ENCODE measurements at places on chromosomes 12 and 14.

GRCh38 chr12:12564911-12565310, 2.2 kb upstream of the DUSP16 start:
- DNase-seq: no peak

GRCh38 chr12:106291342-106291741, 11.2 kb upstream of the TCP11L2 start:
- no peak for DNase-seq

DNA sequence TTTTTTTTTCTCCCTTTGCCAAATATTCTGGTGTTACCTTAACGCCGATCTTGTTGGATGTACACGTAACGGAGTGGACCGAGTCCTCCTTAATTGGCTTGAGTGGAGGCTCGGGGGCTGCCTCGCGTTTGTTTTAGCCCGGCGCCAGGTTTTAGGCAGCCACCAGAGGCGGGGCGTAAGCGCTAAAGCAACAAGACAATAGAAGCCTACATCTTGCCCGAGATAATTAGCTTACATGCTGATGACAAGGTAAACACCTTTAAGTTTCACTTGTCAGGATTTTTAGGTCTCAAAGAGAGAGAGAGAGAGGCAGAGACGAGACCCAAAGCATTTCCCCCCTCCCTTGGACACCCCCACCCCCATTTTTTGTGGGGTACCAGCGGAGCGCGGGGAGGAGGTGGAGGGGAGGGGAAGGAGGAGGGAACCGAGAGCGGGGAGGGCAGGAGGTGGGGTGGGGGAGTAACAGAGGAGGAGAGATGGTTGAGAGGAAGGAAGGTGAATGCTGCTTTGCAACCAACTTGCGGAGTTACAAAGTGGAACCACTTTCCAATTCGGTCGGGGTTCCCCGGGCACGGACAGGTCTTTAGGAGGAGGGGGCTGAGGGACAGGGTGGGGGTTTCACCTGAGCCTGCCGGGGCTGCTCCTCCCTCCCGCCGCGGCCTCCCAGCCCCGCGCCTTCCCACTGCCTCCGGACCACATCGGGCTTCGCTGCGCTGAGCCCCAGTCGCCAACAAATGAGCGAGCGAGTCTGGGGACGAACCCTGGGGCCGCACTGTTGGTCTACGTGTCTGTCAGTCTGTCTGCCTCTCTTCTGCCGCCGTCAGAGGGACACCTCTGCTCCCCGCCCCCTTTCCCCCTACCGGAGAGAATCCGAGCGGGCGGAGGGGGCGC, at the start of gene NKX2-1:
NKX2-1 (minus strand) TSS at position 802 of the 891 bp plus-strand sequence; CDS start at position 699, 103 bp downstream.
- DNase-seq: no peak

GRCh38 chr12:21987755-21988154, 46.5 kb upstream of the ABCC9 start:
- DNase-seq: no peak

Data from occipital lobe (tissue), 3 donors.